ENCODE measurements at places on chromosomes 13 and 19. TPM values are rescaled to one million over a fixed set of nuclear protein-coding genes. Genes with fewer than 3 reads are reported as not detected.

DNA sequence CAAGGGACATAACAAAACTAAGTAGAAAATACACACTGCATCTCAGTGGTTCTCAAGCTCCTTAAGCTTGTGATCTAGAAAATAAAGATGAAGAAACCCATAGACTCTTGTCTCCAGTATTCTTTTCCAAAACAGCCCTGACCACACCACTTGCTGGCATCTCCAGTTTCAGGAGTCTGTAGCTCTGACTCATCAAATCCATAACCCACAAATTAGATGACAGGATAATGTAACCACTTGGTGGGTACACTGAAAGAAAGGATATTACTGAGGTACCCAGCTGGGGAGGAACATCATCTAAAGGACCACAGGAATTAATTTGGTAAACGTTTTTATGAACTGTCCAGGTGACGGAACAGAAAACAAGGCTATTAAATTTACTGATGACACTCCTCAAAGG, 214.7 kb downstream of the VWA8 start:
- peak; percentile 71 for DNase-seq

GRCh38 chr13:96780105-96780504, 214.2 kb downstream of the OXGR1 start:
- no peak for DNase-seq

DNA sequence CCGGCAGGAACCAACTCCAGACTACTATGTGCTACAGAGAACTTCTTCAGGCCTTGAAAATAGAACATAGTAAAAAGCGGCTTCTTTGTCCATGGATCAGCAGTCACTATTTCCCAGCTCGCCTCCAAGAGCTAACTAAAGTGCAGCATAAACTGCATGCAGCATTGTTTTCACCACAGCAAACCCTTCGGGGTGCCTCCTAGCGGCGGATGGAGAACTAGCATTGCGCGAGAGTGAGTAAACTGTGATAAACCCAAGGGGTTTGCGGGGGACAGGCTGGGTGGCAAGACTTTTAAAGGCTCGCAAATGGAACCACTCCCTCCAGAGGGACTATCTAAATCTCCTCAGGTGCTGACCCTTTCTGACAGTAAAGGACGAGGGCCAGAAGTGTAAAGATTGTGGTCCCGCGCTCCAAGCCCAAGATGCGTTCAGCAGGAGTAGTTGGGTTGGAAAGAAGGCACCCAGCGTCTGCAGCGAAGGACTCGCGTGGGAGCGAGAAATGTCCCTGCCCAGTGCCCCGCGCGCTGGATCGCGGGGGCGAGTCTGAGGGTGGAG, 21.5 kb upstream of the SGCG start:
- DNase-seq = peak; percentile 22

Gene PSG11
- not detected for total RNA-seq

GRCh38 chr13:98923641-98924397, 54.0 kb downstream of the DOCK9 start:
- DNase-seq = no peak

DNA sequence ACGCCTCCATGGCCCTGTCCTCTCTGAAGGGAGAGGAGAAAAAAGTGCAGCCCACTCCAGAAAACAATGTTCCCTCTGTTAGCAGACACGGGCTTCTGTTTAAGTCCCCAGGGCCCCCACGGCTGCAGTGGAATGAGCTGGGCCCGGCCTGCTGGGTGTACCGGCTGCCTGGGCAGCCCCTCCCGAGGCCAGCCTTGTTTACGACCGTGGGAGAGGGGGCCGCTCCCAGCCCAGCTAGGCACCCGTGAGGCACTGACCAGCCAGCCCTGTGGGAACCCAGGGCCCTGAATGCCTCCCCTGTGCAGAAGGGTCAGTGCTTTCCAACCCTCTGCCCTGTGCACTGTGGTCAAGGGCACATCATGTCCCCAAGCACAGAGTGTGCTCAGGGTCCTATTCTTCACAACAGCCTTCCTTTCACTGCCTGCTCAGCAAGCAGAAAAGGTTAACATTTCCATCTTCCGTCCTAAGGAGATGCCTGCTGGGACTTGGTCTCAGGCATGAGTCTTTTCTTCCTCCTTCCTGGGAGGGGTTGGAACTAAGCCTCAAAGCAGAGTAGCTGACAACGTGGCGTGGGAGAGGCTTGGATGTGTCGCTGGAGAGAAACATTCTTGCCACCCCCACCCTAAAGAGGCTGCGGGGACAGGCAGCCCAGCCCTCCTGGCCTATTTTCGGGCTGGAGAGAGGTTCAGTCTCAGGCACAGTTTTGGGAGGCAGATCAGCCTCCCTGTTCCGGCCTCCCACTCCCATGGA, 90.1 kb downstream of the RGCC start:
- DNase-seq = no peak

GRCh38 chr19:51978882-51979281, 7.8 kb downstream of the ZNF350 start:
- no peak for DNase-seq

Gene CBARP
- 0.87 TPM for total RNA-seq

Gene ZNF829
- total RNA-seq = 4.0 TPM

Gene CYP2A7
- not detected for total RNA-seq

All from renal cortical epithelial cell (primary cell).